ENCODE measurements at places on chromosomes 5 and 9.

DNA sequence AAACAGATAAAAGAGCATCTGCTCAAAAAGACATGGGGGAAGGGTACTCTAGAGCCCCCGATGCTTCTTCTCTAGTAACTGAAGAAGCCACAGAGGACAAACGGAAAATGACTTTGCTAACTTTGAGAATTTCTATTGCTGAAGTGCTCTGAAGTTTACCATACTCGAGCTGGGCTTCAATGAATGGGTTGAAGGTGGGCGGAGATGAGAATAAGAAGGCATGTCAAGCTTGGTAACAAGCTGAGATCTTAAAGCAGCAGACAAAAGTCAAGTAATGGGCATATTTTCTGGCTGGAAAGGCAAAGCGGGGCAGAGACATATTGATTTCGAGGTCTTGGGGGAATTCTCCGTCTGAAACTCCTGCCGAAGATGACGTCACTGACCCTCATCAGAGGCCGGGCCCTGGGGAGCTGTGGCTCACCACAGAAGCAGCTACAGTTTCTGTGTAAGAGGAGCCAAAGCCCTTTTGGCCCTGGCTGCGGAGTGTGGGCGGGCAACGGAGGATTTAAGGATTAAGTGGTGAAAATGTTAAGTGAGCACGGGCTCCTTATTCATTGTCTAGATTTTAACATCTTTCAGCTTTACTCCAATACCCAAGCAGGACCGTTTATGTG is 115.8 kb upstream of the SLIT3 start:
- peak; percentile 37 for DNase-seq

GRCh38 chr9:127185181-127185580 is 62.7 kb upstream of the ANGPTL2 start:
- DNase-seq: no peak

GRCh38 chr9:20994486-20994885 is 37.0 kb downstream of the HACD4 start:
- no peak for DNase-seq

- no peak for DNase-seq
Observed at GRCh38 chr9:123753016-123753415, 176.9 kb downstream of the DENND1A start.

Measured in 8988T (cell line).